ENCODE measurements at places on chromosomes 6 and 20. TPM values are rescaled to one million over a fixed set of nuclear protein-coding genes. Genes with fewer than 3 reads are reported as not detected.

The DNAAF9 gene
- 8.8 TPM for total RNA-seq

The UBD gene
- not detected for total RNA-seq

The RIPPLY2 gene
- total RNA-seq = not detected

The ADGB gene
- total RNA-seq = not detected

The DCDC2 gene
- total RNA-seq = not detected

The RNF146 gene
- total RNA-seq = 17.6 TPM

The SGK2 gene
- total RNA-seq = 2.6 TPM

The MOXD1 gene
- total RNA-seq = not detected

The ATP9A gene
- 0.24 TPM for total RNA-seq

The C4B gene
- 4.1 TPM for total RNA-seq

The PLCB4 gene
- total RNA-seq = not detected

The TRAM2 gene
- total RNA-seq = 10.3 TPM

The PPIL6 gene
- 1.9 TPM for total RNA-seq

The PPP1R16B gene
- 26.0 TPM for total RNA-seq

The BANF2 gene
- not detected for total RNA-seq

The PRDM1 gene
- total RNA-seq = 22.6 TPM

The HLA-DMB gene
- 9.1 TPM for total RNA-seq

The HCK gene
- total RNA-seq = 1.9 TPM
